ENCODE measurements at places on chromosomes 16 and 17. TPM values are rescaled to one million over a fixed set of nuclear protein-coding genes. Genes with fewer than 3 reads are reported as not detected.
A peak's percentile ranks its signal among the peaks of the same experiment; 100 is the strongest.

Gene RPH3AL
- total RNA-seq, result 19.0 TPM

DNA sequence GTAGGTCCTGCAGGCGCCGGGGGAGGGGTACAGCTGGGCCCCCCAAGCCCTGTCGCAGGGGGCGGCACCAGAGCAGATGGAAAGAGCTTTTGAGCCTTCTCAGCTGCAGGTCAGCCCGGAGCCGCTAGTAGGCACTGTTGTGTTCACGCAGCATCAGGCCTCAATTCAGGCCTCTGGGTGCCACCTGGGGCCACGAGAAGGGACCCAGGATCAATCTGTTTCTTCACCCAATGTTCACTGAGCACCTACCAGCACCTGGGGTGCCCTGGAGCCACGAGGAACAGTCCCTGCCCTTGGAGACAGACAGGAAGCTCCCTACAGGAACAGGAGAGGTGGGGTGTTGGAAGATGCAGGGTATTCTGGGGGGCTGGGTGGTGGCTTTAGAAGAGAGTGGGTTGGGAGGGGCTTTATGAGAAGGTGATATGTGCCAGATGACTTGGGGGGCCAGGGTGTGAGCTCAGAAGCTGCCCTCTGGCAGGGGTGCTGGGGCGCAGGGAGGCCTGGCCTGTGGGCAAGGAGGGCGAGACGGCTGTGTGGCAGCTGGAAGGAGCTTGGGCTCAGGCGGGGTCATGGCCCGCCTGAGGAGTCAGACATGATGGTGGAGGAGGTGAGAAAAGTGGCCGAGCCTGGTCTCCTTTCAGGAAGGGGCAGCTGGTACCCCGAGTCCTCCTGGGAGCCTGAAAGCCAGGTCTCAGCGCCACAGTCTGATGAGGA, 121.9 kb upstream of the GSE1 start:
- no peak for DNase-seq

DNA sequence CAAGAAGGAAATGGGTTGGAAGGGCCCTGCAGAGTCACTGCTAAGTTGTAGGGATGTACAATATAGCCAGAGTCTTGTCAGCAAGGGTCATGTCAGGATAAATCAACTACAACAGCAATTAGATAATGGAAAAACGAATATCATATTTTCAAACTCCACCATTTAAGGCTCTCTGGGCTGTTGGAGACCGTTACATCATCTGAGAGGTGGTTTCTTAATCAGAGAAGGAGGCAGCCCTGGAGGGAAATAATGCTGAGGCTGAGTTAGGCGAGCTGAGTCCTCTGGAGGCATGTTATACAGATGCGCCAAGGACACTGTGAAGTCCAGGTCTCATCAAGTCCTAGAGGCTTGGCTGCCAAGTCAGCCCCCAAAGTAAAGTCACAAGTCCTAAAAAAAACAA, 30.3 kb downstream of the LYRM9 start:
- DNase-seq, result no peak

DNA sequence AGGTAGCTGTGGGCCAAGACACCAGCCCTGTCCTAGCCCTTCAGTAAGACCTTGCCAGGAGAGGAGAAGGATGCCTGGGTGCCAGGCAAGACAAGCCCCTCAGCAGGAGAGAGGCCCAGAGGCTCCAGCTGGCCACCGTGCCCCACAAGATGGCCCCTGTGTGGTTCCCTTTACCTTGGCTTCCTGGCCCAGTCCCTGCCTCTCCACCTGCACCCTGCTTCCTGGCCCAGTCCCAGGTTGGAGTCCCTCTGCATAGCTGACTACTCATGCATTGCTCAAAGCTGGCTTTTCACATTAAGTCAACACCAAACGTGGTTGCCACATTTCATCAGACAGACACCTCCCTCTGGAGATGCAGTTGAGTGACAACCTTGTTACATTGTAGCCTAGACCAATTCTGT, 4.0 kb downstream of the SYNGR3 start:
- no peak for DNase-seq

DNA sequence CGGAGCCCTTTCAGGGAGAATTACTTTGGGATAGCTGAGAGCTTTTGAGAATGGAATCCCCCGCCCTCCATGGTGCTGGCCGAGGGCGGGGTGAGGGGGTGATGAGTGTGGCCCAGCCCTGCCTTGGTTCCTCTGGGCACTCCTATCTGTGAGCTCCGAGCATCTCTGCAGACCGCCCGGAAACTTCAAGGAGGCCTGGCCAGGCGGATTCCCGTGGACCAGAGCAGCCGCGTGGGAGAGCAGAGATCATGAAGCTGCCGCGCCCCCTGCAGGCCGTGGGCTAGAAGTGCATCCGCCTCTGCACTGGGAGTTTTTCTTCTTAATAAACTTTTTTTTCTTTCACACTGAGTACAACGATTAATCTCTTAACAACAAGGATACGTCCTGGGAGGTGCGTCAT, 392.9 kb upstream of the EEF2KMT start:
- DNase-seq, result peak; percentile 65

GRCh38 chr16:13335879-13336278, 434.5 kb downstream of the SHISA9 start:
- DNase-seq, result no peak

Gene NTN3
- 0.36 TPM for total RNA-seq
